ENCODE measurements at places on chromosomes 12 and 14.
A peak's percentile ranks its signal among the peaks of the same experiment; 100 is the strongest.

DNA sequence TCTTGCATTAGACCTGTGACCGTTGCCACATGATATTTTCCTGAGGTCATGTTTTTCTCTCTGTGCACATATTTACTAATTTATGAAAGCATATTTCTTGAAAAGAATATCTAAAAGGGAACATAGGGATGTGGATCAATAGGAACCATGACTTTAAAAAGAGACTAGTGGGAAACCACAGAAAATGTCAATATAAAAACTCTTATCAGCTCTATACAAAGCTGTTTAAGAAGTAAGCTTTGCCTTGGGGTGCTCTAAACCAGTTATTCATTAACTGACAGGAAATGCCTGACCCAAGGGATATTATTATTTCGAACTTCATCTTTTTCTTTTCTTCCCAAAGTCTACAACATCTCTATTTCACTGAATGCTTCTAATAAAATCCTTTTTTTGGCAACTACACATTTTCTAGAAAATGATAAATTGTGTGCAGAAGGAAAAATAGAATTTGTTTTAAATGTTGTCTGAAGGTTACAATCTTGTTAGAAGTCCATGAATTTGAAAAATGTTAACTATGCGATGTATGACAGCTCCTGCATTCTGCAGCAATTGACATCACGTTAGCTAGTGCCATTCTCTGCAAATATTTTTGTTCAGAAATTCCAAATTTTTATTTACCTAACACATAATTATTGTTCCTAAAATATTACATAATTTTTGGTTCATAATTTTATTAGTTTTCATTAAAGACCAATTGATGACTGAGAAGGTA is 345.0 kb downstream of the SLC16A7 start:
- DNase-seq, result no peak

GRCh38 chr12:93002293-93003054 is 73.4 kb upstream of the EEA1 start:
- DNase-seq, result no peak

DNA sequence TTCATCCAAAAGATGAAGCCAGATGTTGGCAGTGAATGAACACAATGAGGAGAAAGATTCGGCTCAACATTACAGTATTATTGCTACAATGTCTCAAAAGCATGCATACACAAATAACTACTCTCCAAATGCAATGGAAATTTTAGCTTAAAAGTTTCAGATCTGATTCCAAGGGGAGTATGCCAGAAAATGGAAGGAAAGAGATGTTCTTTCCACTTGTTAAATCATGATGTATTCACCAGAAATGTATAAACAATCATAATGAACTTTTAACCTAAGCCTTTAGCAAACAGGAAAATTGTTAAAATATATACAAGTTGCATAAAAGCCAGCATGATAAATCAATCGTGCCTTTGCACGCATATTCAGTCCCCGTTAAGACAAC is 62.1 kb downstream of the SH2B3 start:
- no peak for DNase-seq

GRCh38 chr14:103084021-103084919 is at the start of gene LBHD2:
Gene LBHD2 (plus strand): TSS chr14:103084210. CDS start chr14:103086013, 1,803 bp downstream.
- no peak for DNase-seq

DNA sequence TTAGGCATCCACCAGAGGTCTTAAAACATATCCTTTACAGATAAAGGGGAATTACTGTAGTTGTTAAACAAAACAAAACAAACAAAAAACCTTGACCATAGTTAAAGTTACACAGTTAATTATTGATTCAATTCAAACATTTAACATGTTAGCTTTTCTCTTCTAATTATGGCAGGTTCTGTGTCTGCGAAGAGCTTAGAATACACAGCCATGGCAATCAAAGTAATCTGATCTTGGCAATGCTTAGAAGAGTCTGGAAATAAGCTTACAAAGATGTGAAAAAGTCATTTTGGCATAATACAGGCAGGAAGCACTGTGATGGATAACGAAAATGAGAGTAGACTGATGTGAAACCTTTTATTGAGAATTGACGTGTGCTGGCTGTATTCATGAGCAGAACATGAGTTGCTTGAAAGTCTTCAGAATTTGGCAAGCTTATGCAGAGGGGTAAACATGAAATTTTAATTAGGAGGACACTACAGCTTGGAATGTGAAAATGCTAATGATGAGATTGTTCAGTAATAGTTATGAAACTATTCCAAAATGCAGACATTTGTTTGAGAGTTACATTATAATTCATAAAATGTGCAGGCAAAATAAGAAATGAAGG is 629.6 kb downstream of the FSCB start:
- peak; percentile 78 for DNase-seq

GRCh38 chr12:107761502-107761904 is 566 bp upstream of the PRDM4 start:
- peak; percentile 29 for DNase-seq

GRCh38 chr14:68688872-68689371 is 103.9 kb downstream of the ZFP36L1 start:
- DNase-seq, result no peak

- DNase-seq, result peak; percentile 44
Observed at GRCh38 chr14:60647081-60647836, 2.0 kb downstream of the SIX1 start.

- no peak for DNase-seq
Observed at GRCh38 chr14:69038455-69039287, 59.6 kb upstream of the ACTN1 start.

- DNase-seq, result no peak
Observed at GRCh38 chr12:97452839-97453238, 9.8 kb upstream of the RMST start.
